Calu3 (cell line): ENCODE measurements at places on chromosomes 5 and 9. TPM values are rescaled to one million over a fixed set of nuclear protein-coding genes. Genes with fewer than 3 reads are reported as not detected.

The QRFP gene
- not detected in 2 replicates for total RNA-seq

GRCh38 chr9:136198605-136199083 is 6.3 kb downstream of the LHX3 start:
- H3K27ac ChIP-seq, result no peak overlapping the region
- DNase-seq, result no peak
- H3K4me3 ChIP-seq, result no peak overlapping the region
- H3K27me3 ChIP-seq, result peaks cover 39% of the 10 kb centered on the region

The PCDHA9 gene
- 0.59 and 0.66 TPM in 2 replicates for total RNA-seq

- no peaks in the 10 kb centered on the region for H3K27me3 ChIP-seq
- H3K4me1 ChIP-seq, result peaks cover 22% of the 10 kb centered on the region
- H3K4me3 ChIP-seq, result no peak overlapping the region
- DNase-seq, result no peak
- no peak overlapping the region for H3K27ac ChIP-seq
These were observed 125.9 kb upstream of the MYO10 start for GRCh38 chr5:17061973-17062470.

The ZNF169 gene
- 5.2 and 5.8 TPM in 2 replicates for total RNA-seq

The CDKN2B-AS1 gene
- total RNA-seq, result 8.9 and 10.5 TPM in 2 replicates

DNA sequence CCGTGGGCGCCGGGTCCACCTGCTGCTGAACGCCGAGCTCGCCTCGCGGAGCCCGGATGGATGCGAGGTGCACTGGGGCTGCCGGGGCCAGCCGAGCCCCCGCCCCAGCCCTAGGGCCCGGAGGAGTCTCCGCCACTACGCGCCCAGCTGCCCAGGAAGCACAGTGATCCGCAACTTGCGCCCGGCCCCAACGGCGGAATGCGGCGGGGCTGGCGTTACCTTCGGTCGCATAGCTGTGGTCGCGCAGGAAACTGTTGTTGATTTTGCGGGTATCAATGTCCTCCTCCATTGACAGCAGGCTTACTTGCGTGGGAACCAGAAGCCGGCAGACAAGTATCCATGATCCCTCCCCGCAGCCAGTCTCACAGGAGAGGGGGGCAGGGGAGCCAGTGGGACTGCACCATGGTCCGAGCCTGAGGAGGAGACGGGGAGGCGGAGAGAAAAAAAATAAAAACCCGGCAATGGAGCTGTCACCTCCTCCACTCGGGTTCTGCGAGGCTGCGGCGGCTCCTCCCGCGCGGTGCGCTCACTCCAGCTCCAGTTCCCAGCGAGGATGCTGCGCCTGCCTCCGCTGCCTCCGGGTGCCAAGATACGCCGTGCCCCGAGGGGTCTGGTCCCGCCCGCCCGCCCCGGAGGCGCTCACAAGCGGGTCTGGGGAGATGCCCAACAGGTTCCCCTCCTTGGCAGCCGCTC is 628 bp downstream of the PPP2R2B start:
- DNase-seq, result peak; percentile 47
- peaks cover 70% of the 10 kb centered on the region for H3K27me3 ChIP-seq
- H3K4me3 ChIP-seq, result peak overlapping the region; percentile 71
- no peak overlapping the region for H3K27ac ChIP-seq
